Suprapubic skin (tissue), 4 donors: ENCODE measurements at places on chromosomes 1 and 21.

DNA sequence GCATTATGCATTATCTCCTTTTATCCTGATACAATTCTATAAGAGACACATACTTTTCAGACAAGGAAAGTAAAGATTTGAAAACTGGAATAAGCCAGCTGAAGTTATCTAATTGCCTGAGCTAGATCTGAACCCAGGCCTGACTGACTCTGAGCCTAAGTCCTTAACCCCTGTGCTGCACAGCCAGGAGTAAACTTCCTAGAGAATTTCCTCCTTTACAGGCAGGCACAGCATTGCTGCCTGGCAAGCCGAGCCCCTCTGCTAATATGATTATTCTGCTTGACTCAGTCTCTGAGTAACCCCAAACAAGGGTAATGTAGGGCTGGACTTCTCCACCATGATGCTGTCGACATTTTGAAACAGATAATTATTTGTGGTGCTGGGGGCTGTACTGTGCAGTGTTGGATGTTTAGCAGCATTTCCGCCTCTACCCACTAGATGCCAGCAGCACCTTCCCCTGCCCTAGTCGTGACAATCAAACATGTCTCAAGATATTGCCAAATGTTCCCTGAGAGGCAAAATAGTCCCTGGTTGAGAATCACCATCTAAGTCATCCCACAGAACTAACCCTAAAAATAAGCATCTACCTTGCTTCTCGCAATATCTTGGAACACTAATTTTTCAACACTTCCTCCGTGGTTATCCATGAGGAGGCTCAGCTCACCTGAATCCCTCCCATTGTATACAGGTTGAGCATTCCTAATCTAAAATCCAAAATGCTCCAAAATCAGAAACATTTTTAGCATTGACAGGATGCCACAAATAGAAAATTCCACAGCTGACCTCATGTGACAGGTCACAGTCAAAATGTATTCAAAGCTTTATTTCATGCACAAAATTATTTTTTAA is 18.5 kb downstream of the CAMK1G start:
- DNase-seq: no peak

DNA sequence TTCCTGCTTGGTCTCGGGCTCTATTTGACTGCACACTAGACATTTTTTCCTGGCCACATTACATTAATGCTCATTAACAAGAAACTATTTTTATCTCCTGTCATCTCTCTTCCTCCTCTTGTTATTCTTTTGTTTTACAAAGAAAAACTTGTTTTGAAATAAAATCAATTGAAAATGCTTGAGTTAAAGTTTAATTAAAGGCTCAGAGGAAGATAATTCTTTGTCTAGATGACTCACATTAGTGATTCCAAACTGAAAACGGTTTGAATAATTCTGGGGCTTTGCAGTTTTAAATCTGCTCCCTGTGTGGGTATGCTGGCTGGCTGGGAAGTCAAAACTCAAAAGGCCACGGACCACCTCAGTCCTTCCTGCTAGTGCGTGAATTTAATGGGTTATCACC is 29.6 kb downstream of the RGS5 start:
- DNase-seq: no peak

DNA sequence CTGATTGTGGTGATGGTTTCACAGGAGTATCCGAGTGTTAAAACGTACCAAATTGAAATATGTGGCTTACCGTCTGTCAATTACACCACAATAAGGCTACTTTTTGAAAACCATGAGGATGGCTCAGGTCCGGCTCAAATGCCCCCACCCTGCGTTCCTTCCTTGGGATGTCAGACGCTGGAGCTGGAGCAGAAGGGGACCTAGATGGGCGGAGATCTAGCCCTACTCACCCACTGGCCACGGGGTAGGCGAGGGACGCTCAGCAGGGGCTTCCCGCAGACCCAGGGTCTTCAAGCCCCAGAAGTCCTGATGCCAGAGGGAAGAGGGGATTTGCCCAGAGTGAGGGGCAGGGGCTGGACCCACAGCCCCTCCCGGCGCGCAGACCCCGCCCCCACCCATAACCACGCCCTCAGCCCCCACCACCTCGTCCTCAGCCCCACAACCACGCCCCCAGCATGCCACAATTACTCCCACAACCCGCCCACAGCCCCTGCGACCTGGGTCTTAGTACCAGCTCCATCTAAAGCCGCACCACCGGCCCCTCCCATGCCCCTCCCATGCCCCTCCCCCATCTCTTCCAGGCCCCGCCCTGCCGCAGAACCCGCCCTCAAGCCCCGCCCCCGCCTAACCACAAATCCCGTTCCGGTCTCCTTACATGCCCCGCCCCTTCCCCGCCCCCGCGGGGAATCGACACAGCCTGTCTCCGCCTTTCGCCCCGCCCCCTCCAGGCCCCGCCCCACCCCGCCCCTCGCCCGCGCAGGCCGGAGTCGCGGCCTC is at the start of gene LRRC3:
LRRC3 (plus strand) TSS at position 764 of the 777 bp plus-strand sequence. CDS start 1,135 bp downstream, outside the sequence.
- DNase-seq: peak; percentile 60

- DNase-seq: no peak
Observed at GRCh38 chr21:45196620-45197019, 91.1 kb downstream of the POFUT2 start.

- no peak for DNase-seq
Observed at GRCh38 chr1:234647245-234647644, 37.3 kb upstream of the IRF2BP2 start.

DNA sequence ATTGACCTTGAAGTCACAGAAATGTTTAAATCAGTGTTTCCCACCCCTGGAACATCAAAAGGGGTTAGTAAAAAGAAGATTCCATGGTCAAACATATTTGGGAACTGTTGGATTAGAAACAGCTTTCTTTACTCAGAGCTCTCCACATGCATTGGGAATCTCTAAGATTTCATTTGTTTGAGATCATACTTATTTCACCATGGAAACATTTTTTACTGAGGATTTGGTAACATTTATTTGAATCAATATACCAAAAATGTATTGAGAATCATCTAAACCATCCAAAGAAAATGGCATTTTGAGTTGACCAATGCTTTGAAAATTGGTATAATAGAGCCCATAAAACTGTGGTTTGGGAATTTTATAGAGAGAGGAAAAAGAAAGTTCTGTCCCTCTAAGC is 25.3 kb downstream of the NGF start:
- no peak for DNase-seq

- DNase-seq: no peak
Observed at GRCh38 chr21:29481081-29481480, 182.4 kb downstream of the BACH1 start.
